Caco-2 (cell line): ENCODE measurements at places on chromosomes 3 and 15. TPM values are rescaled to one million over a fixed set of nuclear protein-coding genes. Genes with fewer than 3 reads are reported as not detected.

Gene OR5K2
- not detected in 2 replicates for total RNA-seq

Gene CLDN16
- total RNA-seq: 0.27 and 0.30 TPM in 2 replicates

Gene LMAN1L
- not detected in 2 replicates for total RNA-seq

Gene CILP
- not detected in 2 replicates for total RNA-seq

Gene CCDC9B
- total RNA-seq: 0.86 and 0.95 TPM in 2 replicates
